Activated CD8-positive, alpha-beta memory T cell treated with anti-CD3 and anti-CD28 coated beads, Interleukin-2, amount 10 ng/mL, durations not matched to agents 7 days and 5 days (primary cell): ENCODE measurements at places on chromosomes 1 and 21. TPM values are rescaled to one million over a fixed set of nuclear protein-coding genes. Genes with fewer than 3 reads are reported as not detected.

Gene CFHR5
- total RNA-seq = not detected

DNA sequence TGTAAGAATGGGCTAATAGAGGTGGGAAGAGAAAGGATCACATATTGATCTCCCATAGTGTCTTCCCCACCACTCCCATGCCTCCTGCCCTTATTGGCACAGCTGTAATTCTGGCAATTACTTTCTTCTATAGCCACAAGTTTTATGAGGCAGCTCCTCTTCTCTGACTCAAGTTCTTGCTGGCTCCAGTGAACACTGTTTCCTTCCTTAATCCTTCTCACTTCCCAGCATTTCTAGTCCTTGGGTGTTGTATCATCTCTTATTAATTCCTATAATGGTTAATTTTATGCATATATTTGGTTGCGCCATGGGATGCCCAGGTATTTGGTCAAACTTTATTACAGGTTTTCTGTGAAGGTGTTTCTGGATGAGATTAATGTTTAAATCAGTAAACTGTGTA is 103.3 kb downstream of the MRPL39 start:
- H3K4me1 ChIP-seq = peaks cover 44% of the 10 kb centered on the region
- H3K4me3 ChIP-seq = no peak overlapping the region
- peaks cover 33% of the 10 kb centered on the region for H3K36me3 ChIP-seq
- no peaks in the 10 kb centered on the region for H3K27me3 ChIP-seq
- no peak for DNase-seq
- no peak overlapping the region for H3K27ac ChIP-seq

DNA sequence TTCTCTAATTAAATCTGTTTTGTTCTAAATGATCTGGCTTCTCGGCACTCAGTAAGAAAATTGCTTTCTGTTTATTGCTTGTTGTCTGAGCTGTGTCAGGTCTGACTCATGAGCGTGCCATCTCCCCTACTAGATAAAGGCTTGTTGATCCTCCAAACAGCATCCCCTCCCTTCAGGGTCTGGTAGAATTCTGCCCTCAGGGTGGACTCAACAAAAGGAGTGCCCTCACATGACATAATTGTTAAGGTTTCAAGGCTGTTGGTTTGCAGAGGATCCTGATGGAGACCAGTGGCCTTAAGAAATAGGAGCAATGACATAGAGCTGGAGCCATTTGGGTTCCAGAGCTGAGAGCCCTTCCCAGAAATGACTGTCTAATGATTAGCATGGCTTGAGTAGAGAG is 36.0 kb upstream of the ATP2B4 start:
- peaks cover 7% of the 10 kb centered on the region for H3K27me3 ChIP-seq
- no peak overlapping the region for H3K4me3 ChIP-seq
- H3K4me1 ChIP-seq = peaks cover 12% of the 10 kb centered on the region

DNA sequence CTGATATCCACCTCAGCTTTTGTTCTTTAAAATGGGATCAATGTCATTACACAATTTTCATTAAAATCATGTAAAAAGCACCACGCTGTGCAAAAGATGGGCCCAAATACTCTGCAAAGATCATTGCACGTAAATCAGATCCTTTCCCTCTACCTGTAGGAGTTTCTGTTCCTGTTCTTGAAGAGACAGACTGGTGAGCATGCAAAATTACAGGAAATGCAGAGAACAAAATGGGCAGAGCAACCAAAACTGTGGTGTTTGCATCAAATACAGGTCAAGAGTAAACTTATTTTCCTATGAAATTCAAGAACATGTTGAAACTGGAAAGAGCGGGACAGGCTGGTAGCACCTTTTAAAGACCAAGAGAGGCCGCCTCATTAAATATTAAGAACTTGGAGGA is 294.9 kb upstream of the ADGRL2 start:
- no peak overlapping the region for H3K4me3 ChIP-seq
- H3K27me3 ChIP-seq = no peaks in the 10 kb centered on the region
- DNase-seq = no peak
- H3K36me3 ChIP-seq = no peaks in the 10 kb centered on the region
- H3K4me1 ChIP-seq = no peaks in the 10 kb centered on the region
